ENCODE measurements at places on chromosomes 16 and 17.

GRCh38 chr16:12148120-12148519 is 171.6 kb downstream of the SNX29 start:
- DNase-seq, result no peak

- DNase-seq, result no peak
These were observed 73.0 kb downstream of the PRKCB start for GRCh38 chr16:23908790-23909189.

DNA sequence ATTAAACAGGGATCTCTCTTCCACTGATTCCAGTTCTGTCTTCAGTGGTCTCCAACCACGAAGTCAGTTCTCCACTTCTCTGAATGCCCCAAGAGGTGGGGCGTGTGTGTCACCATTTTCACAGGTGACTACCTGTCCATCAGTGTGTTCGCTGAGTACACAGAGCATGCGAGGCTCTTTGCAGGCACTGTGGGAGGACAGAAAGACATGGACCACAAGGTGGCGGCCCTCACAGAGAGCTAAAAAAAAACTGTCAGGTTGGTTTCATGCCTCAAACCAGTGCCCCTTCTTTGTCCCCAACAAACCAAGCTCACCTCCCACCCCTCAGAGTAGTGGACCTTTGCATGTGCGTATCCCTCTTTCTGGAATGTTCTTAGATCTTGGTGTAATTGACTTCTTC is 13.8 kb downstream of the EMP2 start:
- no peak for DNase-seq

- no peak for DNase-seq
These were observed 4.9 kb downstream of the KRT27 start for GRCh38 chr17:40777459-40777858.

DNA sequence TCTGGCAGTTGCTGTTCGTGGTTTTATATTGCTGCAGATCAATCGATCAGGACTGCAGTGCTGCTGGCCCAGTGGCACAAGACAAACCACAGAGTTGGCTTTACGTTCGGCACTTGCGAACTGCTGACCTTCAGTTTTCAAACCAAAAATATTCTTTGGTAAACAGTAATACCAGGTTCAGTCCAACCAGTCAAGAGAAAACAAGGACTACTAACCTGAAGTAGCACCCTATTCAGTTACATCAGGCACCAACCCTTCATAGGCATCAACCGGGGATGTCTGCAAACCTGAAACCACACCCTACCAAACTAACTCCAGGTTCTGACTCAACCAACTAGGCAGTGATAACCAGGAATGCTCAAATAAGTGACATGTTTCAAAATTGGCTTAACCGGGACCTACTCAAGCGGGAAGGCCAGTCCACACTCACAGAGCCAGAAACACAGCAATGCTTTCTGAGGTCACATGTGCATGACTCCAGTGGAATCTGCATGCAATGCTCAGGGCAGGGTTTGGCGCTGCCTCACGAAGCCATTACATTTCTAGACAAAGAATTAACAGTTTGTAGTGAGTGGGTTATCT is 91.1 kb downstream of the SMG6 start:
- DNase-seq, result no peak

- DNase-seq, result no peak
These were observed 105.7 kb downstream of the IRX5 start for GRCh38 chr16:55036371-55036821.

DNA sequence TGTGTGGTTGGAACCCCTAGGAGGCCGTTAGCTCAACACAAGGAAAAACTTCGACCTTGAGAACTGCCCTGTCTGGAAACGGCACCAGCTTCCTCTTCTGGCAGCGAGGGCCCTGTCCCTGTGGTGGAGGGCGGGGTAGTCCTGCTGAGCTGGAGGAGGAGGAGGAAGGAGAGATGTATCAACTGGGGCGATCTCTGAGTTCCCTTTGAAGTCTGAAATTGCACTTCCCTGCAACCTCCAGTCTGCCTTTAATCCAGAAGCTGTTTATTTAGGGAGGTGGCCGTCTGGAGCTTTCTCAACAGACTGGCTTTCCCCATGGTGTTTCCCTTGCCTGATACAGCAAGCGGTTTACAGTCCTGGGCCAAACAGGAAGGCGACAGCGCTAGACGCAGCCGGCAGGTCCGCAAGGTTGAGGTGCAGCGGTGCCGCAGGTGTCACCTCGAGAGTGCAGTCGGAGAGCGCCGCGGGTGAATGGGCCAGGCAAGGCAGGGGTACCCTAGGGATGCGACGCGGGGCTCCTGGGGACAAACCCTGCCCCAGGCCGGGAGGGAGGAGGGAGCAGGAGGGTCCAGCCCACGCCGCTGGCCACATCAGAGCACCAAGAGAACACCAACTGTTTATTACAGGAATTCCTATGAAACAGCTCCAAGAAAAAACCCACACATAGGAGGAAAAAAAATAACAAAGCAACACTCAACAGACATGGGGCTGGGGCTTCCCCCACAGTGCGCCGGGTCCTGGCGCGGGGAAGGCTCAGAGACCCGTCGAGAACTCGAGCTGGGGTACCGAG is 11.4 kb upstream of the MRPS23 start:
- DNase-seq, result peak; percentile 38

DNA sequence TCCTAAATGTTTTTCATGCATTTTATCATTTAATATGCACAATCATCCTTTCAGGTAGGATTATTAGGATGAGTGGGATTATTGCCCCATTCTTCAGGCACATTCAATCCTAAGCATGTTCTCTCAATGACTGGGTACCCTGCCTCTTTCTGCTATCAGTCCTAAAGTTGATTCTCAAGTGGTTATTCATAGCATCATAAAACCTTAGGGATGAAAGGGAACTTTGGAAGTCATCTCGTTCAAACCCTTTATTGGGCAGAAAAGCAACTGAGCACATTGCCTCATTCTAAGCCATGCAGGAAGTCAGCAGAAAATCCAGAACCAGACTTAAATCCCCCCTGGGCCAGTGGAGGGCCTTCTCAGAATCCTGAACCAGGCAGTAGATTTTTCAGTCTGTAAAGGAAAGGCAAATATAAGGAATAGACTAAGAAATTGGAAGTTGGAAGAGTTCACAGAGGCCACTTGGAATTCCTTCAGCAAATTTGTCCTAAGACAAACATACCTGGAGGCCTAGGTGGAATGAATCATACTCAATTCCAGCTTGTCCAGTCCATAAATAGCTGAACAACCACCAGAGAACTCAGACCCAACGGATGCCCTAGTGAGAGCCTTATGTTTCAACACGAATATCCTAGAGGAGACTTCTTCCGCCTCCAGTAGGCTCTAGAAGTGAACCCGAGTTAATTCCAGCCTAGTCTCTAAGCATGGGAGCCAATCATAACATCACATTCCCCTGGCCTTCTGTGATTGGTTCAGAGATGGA is 62.7 kb downstream of the IRX6 start:
- no peak for DNase-seq

DNA sequence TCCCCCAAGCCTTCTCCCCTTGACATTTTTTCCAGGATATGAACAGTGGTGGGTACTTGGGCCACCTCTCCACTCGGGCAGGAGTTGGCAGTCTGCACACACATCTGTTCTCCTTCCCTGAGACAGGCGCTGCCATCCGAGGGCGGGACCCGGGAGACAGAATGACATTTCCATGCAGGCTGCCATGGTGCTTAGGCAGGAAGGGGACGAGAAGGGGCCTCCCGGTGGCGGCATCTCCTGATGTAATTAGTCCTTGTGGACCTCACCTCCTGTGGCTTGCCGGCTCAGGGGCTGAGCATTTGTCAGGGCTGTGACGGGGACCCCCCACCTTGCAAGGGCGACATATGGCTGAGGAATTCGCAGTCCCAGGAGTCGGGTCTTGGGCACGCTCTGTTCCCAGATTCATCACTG is 197.2 kb downstream of the FOXL1 start:
- no peak for DNase-seq

- DNase-seq, result no peak
These were observed 67.1 kb downstream of the VPS53 start for GRCh38 chr17:647324-648197.

GRCh38 chr17:17151055-17151454 is 55.1 kb downstream of the PLD6 start:
- peak; percentile 36 for DNase-seq

DNA sequence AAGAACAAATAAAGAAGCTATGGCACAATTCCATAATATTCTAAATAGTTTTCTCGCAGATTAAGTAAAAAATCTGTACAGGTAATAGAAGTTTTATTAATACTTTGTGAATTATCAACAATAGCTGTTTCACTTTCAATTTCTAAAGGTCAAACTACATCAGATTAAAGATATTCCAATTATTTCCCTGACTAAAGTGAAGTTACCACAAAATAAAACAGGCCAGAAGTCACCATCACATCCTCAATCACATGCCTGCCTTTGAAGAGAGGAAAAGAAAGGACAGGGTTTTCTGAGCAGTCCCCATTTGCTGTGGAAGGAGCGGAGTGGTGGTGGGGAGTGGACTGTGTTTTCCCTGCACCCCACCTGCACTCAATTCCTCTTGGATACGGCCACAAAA is 11.1 kb downstream of the ITFG1 start:
- DNase-seq, result no peak

DNA sequence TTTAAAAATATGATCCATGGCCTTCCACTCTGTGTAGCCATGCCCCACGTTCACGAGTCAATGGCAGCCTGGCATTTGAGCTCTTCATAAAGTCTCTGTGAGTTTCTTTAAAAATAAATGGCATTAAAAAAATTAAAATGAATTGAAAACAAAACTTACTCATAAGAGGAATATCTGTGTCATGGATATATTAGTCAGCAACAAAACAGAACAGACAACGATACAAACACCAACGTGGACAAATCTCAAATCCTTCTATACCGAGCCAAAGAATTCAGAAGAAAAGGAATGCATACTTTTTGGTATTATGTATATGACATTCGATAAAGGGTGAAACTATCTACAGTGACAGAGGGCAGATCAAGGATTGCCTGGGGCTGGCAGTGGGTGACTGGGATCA is 8.2 kb upstream of the CMIP start:
- no peak for DNase-seq

- no peak for DNase-seq
These were observed 78.4 kb upstream of the GSE1 start for GRCh38 chr16:85534536-85535351.

DNA sequence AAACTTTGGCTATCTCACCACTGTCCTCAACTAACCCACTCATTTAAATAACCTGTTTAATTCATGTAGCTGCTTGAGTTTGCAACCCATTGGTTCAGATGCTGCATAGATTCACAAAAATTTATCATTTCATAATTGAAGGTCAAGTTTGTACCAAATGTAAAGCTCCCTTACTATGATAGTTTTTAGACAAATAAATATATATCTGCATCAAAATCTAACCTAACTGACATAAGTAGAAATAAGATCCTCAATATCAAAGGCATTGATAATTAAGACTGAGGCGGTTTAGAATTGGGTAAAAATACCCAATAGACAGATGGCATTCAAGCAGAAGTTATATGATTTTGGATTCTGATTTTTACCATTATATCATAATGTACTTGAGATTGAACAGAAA is 132.9 kb upstream of the NACA2 start:
- no peak for DNase-seq

- no peak for DNase-seq
These were observed 265.0 kb downstream of the PHKB start for GRCh38 chr16:47726031-47726675.

DNA sequence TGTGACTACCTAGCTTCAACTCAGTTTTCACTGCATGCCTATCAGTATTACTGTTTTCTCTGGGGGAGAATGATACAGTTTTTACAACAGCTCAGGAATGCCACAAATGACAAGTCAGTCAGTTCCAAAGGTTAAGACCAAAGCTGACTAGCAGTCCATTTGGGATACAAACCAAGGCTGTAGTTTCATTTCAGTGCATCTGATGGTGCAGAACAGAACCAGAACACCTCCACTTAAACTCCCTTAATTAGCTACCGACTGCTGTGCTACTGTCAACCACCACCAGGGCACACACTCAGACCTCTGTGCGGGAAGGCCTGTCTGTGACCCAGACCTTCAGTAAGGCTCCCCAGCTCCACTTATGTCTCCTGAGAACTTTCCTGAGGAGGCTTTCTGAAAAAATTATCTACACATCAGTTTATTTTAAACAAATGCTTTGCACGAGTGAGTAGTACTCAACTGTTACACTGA is 20.4 kb downstream of the NFE2L1 start:
- DNase-seq, result no peak

- no peak for DNase-seq
These were observed 7.7 kb downstream of the HS3ST3B1 start for GRCh38 chr17:14308636-14308964.

DNA sequence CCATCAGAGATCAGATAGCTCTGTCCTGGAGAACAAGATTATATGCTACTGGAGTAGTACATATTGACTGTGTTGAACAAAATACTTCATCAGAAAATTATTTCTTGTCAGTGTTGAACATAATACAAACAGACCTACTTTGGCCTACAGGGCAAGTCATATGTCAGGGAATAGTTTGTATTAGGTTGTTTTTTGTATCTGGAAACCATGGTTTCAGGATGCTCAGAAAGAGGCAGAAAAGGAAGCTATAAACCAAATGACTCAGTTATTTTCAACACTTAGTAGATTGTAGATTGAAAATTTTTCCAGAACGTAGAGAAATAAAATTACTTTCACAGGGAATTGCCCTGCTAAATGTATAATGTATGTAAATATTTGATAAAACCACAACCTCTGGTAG is 198.4 kb downstream of the CYB561 start:
- DNase-seq, result no peak

DNA sequence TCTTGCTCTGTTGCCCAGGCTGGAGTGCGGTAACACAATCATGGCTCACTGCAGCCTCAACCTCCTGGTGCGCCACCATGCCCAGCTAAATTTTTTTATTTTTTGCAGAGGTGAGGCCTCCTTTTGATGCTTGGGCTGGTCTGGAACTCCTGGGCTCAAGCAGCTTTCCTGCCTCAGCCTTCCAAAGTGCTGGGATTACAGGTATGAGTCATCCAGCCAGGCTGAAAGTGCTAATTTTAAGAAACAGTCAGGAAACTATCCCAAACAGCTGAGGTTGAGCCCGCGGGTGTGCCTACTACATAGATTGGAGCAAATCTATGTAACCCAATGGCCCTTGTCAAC is 738 bp upstream of the XPO6 start:
- no peak for DNase-seq

- DNase-seq, result no peak
These were observed 87.2 kb downstream of the MAP2K4 start for GRCh38 chr17:12107905-12108304.

GRCh38 chr17:51107778-51108177 is 12.9 kb downstream of the SPAG9 start:
- DNase-seq, result no peak

DNA sequence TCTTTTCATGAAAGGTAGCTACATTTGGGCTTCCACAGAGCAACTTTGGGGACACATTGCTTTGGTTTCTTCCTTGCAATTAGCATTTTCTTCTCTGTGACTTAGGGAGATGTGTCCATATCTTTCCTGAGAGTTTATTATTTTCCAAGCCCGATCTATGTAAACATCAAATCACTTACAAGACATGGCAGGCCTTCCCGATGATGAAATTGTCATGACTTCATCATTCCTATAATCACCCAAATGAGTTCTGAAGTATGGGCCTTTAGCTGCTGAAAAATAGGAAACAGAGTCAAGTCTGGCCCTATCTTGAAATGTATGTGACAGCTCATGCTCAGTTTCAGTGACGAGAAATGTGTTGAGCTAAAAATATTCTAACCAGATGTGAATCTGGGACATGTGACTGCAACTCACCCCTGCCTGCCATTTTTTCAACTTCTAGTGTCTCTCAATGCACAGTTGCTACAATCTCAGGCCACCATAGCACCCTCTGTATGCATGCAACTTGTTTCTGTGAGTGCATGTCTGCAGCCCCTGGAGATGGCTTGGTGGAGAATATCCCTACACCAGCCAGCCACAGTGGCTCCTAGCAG is 199.6 kb upstream of the MAF start:
- no peak for DNase-seq

- DNase-seq, result no peak
These were observed 33.8 kb upstream of the DDX52 start for GRCh38 chr17:37677021-37677420.
